Activated T-cell treated with anti-CD3 and anti-CD28 coated beads, Interleukin-2, amount 50 U/mL, for 1 hour (primary cell): ENCODE measurements at places on chromosomes 4 and X.

- DNase-seq: no peak
Observed at GRCh38 chr4:119139822-119140252, 4.2 kb downstream of the MYOZ2 start.

DNA sequence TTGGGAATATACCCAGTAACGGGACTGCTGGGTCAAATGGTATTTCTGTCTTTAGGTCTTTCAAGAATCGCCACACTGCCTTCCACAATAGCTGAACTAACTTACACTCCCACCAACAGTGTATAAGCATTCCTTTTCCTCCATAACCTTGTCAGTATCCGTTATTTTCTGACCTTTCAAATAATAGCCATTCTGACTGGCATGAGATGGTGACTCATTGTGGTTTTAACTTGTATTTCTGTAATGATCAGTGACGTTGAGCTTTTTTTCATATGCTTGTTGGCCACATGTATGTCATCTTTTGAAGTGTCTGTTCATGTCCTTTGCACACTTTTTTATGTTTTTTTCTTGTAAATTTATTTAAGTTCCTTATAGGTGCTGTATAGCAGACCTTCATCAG, 81.2 kb downstream of the ADAM29 start:
- DNase-seq: no peak

GRCh38 chrX:147635186-147635585, 276.5 kb upstream of the FMR1 start:
- no peak for DNase-seq

DNA sequence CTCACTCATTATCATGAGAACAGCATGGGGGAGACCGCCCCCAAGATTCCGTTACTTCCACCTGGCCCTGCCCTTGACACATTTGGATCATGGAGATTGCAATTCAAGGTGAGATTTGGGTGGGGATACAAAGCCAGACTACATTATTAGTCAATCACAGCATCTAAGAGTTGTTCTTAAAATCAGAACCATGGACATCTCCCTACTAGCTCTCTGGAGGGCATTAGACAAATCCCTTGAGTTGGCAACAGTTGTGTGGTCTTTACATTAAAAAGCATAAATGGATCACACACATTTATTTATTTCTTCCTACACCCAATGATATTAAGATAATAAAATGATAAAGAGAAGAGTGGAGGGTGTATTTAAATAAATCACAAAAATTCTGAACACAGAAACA, 262.8 kb upstream of the VCX start:
- DNase-seq: no peak

DNA sequence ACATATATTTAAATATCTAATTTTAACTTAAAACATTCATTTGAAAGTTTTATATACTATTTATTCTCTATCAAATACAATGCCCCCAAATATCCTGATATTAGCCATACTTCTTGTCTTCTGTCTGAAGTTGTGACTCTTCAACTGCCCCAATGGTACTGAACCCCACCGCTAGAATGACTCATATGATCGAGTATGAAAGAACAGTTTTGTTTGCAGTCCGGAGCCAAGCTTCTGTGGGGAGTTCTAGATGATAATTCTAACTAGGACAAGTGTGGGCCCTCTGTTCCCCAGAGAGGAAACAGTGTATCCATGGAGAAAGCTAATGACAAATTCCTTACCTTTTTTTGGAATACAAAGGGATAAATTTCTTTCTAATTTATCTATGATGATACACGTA, 24.7 kb upstream of the CT47A1 start:
- no peak for DNase-seq

DNA sequence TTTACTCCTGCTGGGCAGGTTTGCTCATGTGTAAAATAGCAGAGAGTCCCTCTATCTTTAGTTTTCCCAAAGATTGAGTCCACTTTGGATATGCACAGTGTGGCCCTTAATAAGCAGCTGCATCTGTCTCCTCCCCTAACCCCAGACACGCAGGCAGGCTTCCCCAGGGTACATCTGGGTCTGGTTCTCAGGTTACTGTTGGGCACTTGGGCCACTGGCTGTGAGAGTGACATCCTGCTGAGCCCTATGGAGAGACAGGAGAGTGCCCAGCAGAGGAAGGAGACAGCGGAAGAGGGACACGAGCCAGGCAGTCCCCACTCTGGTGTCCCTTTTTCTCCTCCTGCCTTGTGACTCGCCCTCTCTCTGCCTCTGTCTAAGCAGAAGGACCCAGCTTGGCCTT, 16.0 kb downstream of the XK start:
- DNase-seq: no peak

- DNase-seq: no peak
Observed at GRCh38 chrX:108640817-108641216, 95.5 kb downstream of the IRS4 start.

DNA sequence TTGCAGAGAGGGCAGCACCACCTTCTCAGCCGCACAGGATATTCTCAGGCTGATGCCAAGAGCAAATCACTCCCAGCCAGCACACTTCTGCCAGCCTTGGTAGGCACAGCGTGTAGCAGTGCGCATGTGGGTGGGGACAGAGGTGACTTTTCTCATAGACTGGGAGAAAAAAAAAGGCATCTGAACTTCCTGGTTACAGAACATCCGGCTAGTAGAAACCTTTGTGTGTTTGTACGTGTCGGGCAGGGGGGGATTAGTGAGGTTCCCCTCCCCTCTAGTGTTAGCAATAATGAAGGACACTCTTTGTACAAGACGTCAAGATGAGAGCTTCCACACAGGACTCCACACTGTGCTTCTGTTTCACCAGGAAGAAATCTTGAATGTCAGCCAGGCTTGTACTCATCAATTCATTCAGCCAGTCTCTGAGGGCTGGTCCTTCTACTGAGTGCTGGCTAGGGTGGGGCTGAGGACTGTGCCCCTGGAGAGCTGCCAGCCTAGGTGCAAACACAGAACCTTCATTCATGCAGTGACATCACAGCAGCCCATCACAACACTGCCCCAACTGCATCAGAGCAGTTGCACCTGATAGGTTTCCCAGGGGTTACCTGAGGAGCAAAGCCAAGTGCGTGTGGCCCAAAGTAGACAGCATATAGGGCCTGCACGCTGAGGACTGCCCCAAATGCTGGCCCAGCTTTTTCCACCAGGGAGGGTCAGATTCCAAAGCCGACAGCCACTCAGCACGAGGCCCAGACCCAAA, 34.7 kb downstream of the SLC25A5 start:
- DNase-seq: no peak

- DNase-seq: no peak
Observed at GRCh38 chr4:163048447-163048846, 118.2 kb downstream of the NAF1 start.

DNA sequence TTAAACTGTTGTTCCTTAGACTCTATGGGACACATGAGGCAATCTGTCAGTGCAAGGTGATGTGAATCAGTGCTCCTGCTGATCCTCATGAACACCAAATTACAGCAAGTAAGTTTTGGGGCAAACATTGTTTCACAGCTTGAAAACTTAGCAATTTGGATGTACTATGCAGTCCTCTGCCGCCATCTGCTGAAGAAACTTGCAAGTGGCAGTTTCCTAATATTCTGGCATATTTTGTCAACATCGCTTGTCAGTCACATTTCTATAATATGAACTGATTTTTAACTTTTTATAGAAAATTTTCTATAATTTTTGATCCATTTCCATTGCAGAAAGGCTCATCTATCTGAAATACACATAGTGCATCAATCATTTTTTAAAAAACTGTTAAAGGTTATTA, 56.3 kb downstream of the ZAR1 start:
- DNase-seq: no peak

DNA sequence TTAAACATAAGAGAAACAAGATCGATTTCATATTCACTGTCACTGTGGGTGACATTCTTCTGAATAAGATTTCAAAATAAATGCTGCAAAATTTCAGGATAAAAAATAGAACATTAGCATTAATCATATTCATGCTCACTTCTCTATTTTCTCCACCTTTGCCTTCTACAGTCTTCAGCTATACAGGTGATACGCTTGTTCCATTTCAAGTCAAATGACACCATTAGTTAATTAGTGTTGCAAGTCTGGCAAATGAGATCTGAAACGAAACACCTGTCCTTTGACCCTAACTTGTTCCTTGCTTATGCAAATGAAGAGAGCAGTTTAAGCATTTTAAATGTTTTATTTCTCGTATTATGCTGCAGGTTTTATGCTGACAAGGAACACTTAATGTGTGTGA, 667.5 kb upstream of the MAGEB2 start:
- no peak for DNase-seq

DNA sequence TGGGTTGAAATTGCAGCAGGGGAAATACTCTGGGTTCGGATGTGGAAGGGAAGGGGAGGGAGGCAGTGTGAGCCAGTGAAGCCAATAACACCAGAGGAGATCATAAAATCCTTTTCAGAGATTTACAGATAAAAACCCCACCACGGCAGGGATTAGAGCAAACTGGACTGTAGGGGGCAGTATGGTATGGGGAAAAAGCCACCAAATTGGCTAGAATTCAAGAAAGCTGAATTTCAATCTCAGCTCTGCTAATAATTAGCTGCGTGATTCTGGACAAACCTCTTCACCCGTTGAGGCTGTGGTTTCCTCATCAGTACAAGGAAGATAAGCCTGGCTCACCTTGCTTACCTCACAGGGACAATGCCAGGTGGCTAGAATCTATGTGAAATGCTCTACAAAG, 108.1 kb downstream of the ATG4A start:
- no peak for DNase-seq

DNA sequence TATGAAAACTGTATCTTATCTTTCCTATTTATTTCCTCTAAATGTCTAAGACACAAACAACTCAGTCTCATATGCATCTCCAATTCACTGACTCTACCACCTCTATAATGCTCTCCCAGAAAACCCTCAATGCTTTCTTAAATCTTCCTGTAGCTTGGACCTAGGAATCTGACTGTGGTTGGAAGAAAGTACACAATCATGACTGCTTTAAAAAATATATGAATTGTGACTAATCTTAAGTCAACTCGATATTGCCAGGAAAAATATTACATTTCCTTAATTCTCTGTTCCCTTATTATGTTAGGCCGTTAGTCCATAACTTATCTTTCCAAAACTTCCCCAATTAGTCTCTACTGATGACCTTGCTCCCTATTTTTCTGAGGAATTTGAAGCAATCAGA, 87.0 kb downstream of the SPCS3 start:
- DNase-seq: no peak

GRCh38 chr4:75781305-75781704, 56.9 kb downstream of the USO1 start:
- no peak for DNase-seq

GRCh38 chr4:8431553-8431952, 9.0 kb downstream of the ACOX3 start:
- DNase-seq: no peak

DNA sequence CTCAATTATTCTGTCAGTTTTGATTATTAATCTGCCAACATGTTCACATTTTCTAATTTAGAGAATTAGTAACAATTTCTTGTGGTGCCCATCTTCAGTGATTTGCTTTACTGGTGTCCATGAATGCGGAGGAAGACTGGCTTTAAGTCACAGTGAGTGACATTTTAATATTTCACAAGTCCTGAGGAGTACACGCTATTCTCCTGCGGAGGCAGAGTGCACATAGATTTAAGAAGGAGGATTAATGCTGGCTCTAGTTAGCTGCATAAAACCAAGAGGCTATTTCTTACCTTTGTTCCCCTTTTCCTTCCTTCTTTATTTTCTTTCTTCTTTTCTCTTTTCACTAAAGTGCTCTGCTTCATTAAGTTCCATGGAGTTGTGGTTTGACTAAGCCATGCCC, 495.2 kb upstream of the IGFBP7 start:
- no peak for DNase-seq

GRCh38 chr4:38275331-38276100, 315.3 kb downstream of the PTTG2 start:
- no peak for DNase-seq

- no peak for DNase-seq
Observed at GRCh38 chrX:39163581-39164126, 362.4 kb downstream of the MID1IP1 start.
